ENCODE measurements at places on chromosomes 12 and 14.

GRCh38 chr14:71130491-71131179 is 223.4 kb downstream of the PCNX1 start:
- no peak for DNase-seq

DNA sequence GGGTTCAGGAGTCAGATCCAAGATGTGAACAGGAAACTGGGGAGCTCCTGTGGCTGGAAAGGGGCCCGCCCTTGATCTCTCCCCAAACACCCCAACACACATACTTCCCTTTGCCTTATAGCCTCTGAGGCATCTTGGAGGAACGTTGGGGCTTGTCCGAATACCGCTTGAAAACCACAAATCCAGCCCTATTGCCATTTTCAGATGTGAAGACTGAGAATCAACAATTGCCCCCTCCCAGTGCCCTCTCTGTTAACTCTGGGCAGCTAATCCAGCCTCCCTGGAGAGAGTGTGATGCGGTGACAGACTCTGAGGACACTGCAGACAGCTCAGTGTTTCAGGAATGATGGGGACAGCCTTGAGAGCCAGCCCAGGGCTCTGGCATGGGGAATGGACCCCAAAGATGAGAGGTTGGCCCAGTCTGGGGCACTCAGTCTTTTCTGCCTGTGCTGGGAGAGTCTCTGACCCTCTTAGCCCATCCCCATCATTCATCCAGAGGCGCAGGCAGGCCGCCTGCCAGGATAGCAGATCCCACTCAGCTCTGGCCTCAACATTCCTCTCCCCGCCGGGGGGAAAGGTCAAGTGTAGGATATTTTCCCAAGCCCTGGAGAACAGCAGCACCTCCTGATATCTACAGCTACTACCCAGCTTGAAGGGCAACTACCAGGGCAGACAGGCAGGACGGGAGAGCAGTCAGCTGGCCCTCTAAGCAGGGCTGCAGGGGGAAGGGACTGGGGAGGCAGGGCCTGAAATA is 24.6 kb upstream of the LTBP2 start:
- no peak for DNase-seq

DNA sequence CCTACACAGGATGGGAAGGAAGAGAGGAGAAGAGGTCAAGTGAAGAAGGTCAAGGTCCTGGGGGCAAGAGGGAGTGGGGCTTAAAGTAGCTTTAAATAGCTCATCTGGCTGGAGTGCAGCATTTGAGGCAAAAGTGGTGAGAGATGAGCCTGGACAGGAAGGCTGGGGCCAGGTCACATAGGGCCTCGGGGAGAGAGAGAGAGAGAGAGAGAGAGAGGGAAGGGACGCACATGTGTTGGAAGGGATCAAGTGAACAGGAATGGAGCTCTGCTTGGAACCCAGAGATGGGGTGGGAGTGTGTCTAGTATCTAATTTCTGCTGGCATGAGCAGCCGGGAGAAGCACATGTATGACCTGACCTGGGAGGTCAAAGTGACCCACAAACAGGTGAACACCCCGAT is 407.5 kb downstream of the MED13L start:
- no peak for DNase-seq

DNA sequence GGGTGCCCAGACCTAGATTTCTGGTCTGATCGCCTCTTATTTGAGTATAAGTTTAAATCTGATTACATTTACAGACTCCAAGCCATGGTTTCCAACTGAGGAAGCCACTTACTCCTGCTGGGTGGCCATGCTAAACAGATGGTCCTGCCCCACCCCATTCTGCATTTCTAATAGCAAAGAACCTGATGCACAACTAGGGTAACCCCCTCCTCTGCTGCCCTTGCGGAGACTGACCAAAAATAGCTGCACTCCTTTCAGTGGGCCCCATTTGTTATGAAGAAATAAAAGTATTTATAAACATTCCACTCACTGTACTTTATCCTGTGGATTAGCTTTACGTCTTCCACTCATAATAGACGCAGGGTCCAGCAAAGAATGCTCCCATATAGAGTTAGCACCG is 6.8 kb downstream of the GIT2 start:
- no peak for DNase-seq

DNA sequence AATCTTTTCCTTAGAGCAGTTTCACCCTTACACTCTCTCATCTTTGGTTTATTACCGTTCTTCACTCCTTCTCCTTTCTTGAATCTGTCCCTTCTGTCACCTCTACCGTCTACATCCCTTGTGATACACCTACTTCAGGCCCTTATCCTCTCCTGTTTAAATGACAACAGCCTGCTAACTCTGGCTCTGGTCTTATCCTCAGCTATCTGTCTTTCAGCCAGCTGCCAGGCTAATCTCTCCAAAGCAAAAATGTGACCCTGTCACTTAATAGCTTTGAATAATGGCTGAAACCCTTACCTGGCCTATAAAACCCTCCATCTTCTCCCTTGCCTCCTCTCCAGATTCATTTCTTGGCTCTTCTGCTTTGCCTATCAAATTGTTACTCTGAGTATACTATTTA is 32.3 kb downstream of the BEST3 start:
- DNase-seq: no peak

GRCh38 chr12:123115409-123116121 is 35.3 kb downstream of the PITPNM2 start:
- no peak for DNase-seq

- DNase-seq: no peak
These were observed 40.4 kb downstream of the TSPAN9 start for GRCh38 chr12:3117591-3118015.

- no peak for DNase-seq
These were observed 9.1 kb upstream of the RESF1 start for GRCh38 chr12:31950088-31950487.

GRCh38 chr12:29025937-29026336 is 123.1 kb upstream of the FAR2 start:
- DNase-seq: no peak

- DNase-seq: no peak
These were observed 38.0 kb downstream of the CHGA start for GRCh38 chr14:92960706-92961566.

DNA sequence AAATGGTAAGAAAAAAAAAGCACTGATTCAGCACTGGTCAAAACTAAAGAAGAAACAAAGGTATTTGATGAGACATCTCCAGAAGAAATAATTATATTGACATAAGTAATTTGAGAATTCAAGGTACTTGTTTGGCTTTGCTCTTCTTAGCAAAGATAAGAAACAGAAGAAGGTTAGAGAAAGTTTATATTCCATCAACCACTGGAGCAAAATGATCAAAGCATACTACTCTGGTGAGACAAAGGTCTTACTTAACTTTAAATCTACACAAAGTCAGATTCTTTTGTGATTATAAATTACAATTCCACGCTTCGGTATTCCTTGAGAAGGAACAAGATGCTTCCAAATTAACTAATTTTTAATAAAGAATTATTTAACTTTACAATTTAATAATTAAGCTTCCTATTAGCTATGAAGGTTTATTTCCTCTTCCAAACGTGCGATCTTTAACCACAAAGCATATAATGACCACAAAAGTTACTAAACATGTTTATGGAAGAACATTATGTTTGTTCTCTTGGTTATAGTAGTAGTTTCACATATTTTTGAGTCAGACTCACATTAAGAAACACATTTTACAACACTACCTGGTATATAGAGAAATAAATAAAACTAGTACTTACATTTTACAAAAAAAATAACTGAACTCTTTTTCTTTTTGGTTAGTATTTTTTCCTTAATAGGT is 53.4 kb downstream of the METTL25 start:
- DNase-seq: no peak

- DNase-seq: no peak
These were observed 17.0 kb downstream of the ANO6 start for GRCh38 chr12:45232756-45233372.

GRCh38 chr14:91284791-91285548 is 40.5 kb upstream of the GPR68 start:
- DNase-seq: no peak

GRCh38 chr12:14471497-14471896 is 96.2 kb downstream of the PLBD1 start:
- no peak for DNase-seq

DNA sequence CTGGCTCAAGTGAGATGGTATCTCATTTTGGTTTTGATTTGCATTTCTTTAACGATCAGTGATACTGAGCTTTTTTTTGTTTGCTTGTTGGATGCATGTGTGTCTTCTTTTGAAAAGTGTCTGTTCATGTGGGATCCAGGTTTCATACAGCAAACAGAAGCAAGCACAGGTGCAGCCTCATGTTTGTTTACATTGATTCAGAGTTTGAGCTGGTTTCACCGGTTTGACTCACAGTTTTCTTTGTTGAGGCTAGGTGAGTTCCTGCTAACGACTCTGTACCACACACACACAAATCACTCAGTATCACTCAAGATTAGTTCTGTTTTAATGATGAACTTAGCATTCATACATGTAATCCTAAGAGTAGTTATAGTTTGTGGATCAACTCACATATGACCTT is 3.7 kb downstream of the OR10G2 start:
- no peak for DNase-seq

DNA sequence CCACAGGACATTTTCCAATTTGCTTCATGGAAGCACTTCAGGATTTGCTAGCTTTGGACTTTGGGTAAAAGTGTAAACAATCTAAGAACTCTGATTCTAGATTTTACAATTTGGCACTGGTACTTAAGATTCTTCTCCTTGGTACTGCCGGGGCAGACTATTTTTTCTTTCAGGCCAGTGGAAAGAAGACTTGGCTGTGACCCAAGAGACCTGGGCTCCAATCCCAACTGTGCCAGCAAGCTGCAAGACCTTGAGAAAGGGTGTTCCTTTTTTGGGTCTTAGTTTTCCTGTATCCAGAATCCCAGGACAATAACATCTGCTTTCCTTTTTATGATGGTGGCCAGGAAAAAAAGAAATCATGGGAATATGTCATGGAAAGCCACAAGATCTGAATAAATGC is 148.1 kb upstream of the CRY1 start:
- DNase-seq: peak; percentile 14

DNA sequence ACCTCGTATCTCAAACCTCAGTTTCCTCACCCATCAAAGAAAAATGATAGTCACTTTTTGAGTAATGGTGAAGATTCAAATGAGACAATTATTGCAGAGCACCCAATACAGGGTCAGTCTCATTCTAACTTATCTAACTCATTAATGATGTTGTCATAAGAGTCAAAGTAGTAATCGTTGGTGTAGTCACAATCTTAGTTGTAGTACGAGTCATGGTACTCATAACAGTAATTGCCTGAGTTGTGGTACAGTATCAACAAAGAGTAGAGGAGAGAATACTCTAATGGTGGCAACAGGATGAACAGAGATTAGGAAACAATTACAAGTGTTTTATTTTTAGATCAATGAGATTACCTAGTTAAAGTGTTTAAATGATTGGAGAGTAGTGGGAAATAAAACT is 93.6 kb upstream of the TMTC2 start:
- DNase-seq: no peak

DNA sequence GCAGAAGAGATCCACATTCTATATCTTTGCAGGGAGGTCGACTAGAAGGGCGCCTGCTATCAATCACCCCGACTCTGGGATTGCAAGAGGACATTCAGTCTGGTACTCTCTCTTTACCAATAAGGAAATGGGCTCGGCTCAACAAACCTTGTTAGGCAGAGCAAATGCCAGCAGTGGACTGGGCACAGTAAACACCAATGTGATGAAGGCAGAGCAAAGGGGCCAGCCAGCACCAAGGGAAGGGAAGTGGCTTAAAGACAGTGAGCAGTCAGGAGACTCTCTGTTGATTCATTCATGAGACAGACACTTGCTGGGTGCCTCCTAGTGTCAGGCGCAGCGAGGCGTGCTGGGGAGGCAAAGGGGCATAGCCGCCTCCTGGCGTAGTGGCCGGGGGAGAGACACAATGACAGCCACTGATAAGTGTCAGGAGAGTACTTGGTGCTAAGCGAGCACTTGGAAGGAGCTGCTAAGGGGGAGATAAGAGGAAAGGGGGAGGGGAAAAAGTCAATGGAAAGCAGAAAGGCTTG is 34.1 kb downstream of the TMCC3 start:
- DNase-seq: no peak

- DNase-seq: no peak
These were observed 892.1 kb downstream of the NRXN3 start for GRCh38 chr14:79062226-79062625.

DNA sequence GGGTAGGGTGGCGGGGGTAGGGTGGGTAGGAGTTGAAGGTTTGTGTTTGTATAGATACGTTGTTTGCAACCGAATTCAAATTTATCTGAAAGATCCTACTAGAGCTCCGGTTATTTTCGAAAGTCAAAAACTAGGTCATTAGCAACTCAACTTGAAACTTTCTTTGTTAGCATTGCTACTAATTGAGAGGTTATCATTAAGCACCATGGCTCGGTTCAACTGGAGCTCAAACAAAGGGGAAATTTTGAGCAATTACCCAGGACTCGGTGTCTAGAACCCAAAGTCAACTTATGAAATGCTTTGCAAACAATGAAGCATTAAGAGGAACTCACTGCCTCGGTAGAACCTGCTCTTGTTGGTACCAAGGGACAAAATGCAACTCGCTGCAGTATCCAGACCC is 207.7 kb downstream of the BCAT1 start:
- no peak for DNase-seq

GRCh38 chr12:67922245-67922644 is 67.0 kb upstream of the IFNG-AS1 start:
- no peak for DNase-seq

DNA sequence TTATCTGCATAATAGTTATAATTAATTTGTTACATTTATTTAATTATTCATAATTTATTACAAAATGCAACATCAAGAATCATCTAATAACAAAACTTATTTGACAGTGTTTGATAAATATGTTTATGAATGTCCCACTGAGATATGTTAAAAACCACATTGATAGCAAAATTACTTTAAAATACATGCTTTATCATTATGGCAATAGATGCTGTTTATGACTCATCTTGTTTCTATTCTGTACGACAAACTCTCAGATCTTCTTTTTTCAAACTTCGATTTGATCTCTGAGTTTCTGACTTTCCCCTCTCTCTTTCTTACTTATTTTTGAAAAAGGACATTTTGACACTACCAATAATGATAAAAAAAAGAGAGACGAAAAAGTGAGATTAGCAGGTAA is 56.8 kb upstream of the LRRK2 start:
- no peak for DNase-seq

- no peak for DNase-seq
These were observed 138.4 kb upstream of the PARP11 start for GRCh38 chr12:4011597-4011996.

- peak; percentile 78 for DNase-seq
These were observed 56.5 kb downstream of the GTF2A1 start for GRCh38 chr14:81164167-81164774.

- peak; percentile 45 for DNase-seq
These were observed 13.3 kb downstream of the ASCL1 start for GRCh38 chr12:102970780-102971179.

- DNase-seq: no peak
These were observed 467.1 kb downstream of the RAD51B start for GRCh38 chr14:68286667-68287066.

Measured in NCI-H1092 treated with DMSO at 0.1 percent for 48 hours (cell line).